ENCODE measurements at places on chromosomes 6 and 20.

DNA sequence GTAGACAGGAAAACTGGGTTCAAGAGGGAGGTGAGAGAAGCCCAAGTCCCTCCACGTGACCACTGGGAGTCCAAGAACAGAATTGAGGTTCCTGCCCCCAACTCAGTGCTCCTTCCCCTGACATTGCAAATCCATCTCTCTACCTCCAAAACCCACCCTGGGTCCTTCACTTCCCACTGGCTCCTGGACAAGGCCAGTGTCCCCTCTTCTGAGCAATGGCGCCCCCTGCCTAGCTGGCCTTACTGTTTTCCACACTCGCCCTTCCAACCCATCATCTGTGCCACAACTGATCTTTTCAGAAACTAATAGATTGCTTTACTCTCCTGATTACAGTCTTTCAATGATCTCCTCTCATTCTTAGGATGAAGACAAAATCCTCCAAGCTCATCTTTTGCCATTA, 200.3 kb downstream of the ANKRD60 start:
- no peak for DNase-seq

- DNase-seq = no peak
These were observed 9.7 kb downstream of the BEND3 start for GRCh38 chr6:107105511-107106116.

- no peak for DNase-seq
These were observed 41.9 kb upstream of the RNF8 start for GRCh38 chr6:37311741-37312473.

DNA sequence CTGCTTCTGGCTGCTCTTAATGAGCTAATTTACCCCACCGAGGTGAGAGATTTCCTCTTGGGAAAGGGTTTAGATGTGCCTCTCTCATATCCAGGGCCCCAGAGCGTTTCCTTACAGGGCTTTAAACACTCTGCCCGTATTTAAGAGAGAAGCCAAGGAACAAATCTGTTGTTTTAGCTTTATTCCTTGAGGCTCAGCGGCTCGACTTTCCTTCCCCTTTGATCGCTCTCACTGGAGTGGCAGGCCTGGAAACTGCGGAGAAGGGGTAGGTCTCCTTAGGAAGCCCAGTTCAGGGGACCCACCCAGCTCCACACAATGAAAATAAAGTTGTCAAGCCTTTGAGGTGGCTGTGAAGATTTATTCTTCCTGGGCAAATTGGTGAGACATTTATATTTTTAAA, 132.0 kb upstream of the JAG1 start:
- no peak for DNase-seq

- DNase-seq = peak; percentile 68
These were observed 691 bp downstream of the ASF1A start for GRCh38 chr6:118894425-118895260.

- no peak for DNase-seq
These were observed 55.1 kb downstream of the TBXT start for GRCh38 chr6:166112580-166112979.

DNA sequence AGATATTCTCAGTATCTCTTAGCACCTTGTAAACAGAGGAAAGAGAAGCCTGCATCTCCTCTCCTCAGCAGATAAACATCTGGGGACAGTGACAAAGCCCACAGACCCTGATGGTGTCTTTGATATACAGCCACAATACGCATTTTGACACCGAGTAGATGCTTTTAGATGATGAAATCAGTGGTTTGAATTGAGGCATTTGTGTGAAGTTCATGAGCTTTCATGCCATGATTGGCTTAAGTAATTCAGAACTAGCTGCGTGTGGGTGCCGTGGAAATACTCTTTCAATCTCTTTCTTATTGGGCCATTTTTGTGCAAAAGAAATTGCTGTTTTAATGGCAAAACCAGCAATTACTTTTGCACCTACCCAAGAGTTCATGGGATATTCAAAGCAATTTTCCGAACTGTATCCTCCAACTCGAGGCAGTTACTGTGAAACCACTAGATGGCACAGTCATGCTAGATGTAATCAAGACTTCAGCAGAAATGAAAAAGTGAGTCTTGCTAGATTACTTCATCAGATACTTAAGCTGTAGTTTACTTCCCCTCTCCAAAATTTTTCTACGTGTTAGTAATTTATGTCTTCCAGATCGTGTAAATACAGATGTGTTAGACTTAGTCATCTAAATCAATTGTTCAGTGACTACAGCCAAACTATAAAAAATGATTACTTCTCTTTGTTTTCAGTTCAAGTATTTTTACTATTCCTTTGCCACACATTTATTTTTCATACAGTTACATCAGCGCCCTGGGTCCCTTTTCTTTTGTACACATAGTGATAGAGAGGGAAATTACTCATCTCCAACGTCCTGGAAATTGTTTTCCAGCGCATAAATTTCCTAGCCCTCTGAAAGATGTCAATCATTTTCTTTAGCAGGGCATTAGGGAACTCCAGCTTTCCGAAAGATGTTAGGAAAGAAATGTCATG, 49.4 kb downstream of the IYD start:
- peak; percentile 53 for DNase-seq

- no peak for DNase-seq
These were observed 79.4 kb downstream of the LIN28B start for GRCh38 chr6:105036351-105036750.

- DNase-seq = no peak
These were observed 748 bp upstream of the ZNF292 start for GRCh38 chr6:87154641-87154992.

Data from CD4-positive, alpha-beta T cell treated with Interleukin-10 for 1 hour (primary cell).